HTR-8/SVneo (cell line): ENCODE measurements at places on chromosomes 6 and 20.

DNA sequence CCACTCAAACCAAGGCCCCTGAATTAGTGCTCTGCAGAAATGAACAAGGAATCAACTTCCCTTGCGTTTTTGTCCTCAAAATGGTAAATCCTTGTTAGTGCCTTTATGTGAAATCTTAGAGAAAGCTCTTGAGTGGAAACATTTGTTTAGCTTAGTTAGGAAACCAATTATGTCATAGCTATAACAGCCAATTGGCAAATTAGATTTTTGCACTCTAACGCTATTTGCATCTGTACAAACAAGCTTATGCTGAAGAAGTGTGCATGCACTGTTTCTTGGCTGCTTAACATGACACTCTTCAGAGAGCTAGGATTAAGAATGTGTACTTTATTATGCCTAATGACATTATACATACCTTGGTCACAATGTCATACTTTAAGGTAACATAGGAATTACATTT is 622.6 kb upstream of the SLC35B3 start:
- no peak for DNase-seq

- DNase-seq, result no peak
Measured at GRCh38 chr20:62258499-62259293, 20.4 kb downstream of the OSBPL2 start.

- DNase-seq, result no peak
Measured at GRCh38 chr20:41344938-41345728, 4.5 kb downstream of the LPIN3 start.

GRCh38 chr6:96926425-96926824 is 1.9 kb downstream of the KLHL32 start:
- no peak for DNase-seq

GRCh38 chr6:144401736-144402733 is 116.9 kb downstream of the UTRN start:
- no peak for DNase-seq

DNA sequence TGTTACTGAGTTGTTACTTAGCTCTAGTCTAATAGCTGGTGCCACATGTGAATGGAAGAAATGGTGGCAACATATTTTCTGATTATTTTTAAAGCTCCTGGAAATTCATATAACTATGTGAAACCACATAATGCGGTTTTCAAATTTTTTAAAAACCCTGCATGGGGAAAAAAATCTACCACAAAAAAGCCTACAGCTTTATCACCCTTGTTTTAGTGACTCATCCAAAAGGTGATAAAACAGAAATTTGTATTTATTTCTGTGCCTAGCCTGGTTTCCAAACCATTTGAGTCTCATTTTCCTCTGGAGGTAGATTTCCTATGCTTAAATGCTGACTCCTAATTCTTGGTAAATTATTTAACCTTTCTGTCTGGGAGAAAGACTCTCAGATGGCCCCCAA is 5.4 kb upstream of the FBXO30 start:
- no peak for DNase-seq

DNA sequence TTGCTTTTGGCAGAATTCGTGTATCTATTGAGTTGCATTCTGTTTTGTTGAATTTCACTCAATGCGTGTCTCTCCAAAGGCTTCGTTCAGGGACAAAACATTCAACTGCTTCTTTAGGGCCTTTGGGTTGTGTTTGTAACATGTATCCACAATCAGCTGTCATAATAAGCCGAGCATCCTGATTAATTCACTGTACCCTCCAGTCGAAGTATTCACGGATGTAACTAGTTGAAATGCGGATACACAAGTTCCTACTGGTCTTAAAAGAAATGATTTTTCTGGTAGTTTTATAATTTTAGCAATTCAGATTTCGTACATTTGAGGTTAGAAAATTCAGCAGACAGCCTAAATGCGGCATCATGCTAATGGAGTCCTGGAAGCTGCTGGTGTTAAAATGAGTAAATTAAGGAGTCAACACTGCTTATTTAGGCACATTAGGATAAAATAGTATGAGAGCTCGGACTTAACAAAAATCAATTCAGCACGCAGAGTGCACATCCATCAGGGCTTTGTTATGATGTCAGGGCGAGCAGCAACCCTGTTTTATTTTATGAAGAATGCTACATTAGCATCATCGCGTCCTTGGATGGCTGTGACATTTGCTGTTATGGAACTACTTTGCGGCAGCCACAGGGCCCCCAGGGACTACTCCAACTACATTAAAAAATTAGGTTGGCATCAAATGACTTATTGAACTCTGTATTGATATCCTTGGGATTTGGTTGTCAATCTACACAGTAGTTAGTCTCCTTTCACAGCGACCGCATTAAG is 489.3 kb upstream of the FLRT3 start:
- DNase-seq, result no peak

DNA sequence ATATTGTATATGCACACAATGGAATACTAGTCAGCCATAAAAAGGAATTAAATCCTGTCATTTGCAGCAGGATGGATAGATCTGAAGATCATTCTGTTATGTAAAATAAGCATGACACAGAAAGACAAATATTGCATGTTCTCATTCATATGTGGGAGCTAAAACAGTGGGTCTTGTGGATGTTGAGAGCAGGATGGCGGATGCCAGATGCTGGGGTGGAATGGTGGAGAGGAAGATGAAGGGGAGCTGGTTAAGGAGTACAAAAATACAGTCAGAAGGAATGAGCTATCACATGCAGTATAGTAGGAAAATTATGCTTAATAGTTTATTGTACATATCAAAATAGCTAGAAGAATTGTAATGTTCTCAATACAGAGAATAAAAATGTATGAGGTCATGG is 41.8 kb downstream of the THBS2 start:
- DNase-seq, result no peak

DNA sequence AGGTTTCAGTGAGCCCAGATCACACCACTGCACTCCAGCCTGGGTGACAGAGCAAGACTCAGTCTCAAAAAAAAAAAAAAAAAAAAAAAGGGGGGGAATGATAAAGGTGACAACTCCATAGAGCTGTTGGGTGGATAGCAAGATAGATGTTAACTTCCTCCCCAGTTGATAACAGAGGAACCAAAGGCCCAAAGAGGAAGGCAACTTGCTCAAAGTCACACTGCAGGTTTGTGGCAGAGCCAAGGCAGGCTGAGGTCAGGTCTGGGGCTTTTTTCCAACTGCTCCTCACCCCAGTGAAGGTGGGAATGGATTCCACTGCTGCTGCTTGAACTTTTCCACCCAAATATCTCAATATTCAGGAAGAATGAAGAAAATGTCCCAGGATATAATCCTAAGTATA is 26.7 kb downstream of the HCK start:
- no peak for DNase-seq

GRCh38 chr6:84773133-84773430 is 8.7 kb upstream of the TBX18 start:
- no peak for DNase-seq

GRCh38 chr6:18515767-18516166 is 128.6 kb downstream of the RNF144B start:
- no peak for DNase-seq

GRCh38 chr20:24032400-24032898 is 43.9 kb upstream of the GGTLC1 start:
- DNase-seq, result no peak

- DNase-seq, result no peak
Measured at GRCh38 chr6:140541288-140541687, 1166.8 kb upstream of the CITED2 start.

GRCh38 chr20:59948212-59948611 is 8.0 kb downstream of the FAM217B start:
- DNase-seq, result no peak

DNA sequence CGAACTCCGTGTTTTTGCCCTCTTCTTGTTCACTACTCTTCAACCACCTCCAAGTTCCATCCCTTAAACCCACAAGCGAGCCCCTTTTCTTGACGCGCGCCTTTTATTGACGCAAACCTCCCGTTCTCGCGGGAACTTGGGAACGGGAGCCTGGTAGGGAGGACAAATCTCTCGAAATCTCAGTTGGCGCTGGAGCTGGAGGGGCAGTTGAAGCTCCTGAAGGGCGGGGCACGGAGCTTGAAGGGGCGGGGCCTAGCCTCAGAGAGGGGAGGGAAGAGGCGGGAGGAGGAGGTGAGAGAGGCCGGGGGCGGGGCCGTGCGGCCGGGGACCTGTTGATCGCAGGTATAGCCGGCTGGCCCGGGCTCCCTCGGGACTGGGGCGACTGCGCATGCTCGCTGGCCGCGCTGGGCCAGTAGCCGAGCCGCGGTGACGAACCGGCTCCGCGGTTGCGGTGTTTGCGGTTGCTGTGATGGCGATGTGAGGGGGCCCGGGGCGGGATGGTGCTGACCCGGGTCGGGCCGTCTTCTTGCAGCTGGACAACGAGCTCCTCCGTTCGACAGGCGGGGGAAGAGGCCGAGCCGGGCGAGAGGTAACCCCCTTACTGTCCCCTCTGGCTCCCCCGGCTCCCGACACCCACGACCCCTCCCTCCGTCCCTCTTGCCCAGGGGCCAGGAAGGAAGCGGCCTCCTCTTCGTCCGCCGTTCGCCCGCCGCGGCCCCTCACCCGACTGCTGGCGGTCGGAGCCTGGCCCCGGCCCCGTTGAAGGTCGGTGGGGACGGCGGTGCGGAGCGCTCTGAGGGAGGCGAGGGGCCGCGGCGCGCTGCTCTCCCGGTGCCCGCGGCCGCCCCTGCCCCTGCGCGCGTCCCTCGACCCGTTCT is at the start of gene FAM135A:
Gene FAM135A (plus strand): TSS at position 395 of the 878 bp plus-strand sequence. CDS start 14,835 bp downstream, outside the sequence.
- peak; percentile 93 for DNase-seq

DNA sequence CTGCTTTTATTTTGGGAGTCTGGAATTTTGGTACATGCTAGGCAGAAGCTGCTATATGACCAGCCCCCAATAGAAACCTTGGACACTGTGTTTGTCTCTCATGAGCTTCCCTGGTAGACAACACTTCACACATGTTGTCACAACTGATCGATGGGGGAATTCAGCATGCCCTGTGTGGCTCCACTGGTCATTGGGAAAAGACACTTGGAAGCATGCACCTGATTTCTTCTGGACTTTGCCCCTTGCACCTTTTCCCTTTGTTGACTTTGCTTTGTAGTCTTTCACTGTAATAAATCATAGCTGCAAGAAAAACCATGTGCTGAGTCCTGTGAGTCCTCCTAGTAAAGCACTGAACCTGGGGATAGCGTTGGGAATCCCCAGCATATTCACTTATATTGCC is 7.9 kb upstream of the WFDC10A start:
- DNase-seq, result no peak

DNA sequence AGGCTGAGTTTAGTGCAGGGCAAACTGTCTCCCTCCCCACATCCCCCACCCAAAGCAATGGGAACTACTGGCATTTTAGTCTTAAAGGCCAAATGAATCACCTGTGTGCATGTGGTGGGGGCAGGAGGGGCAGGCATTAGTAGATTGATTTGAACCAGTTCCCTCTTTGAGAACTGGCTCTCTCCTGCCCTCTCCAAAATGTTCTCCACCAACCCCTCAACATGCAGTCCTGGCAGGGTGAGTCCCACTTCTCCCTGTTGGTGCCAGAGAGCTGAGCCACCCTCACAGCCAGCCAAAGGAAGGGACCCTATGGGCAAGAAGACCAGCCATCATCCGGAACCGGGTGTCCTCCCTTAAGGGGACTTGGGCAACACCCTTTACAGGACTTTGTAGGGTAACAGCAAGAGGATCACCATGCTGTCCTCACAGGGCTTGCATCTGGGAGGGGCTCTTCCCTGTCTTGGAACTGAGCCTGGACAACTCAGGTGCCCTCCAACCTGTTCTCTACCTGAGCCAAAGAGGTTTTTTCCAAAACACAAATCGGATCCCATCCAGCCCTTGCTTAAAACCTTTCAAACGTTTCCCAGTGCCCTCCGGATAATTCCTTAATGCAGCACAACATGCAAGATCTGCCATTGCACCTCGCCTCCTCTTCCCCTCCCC is 80.6 kb downstream of the MRPL14 start:
- no peak for DNase-seq

DNA sequence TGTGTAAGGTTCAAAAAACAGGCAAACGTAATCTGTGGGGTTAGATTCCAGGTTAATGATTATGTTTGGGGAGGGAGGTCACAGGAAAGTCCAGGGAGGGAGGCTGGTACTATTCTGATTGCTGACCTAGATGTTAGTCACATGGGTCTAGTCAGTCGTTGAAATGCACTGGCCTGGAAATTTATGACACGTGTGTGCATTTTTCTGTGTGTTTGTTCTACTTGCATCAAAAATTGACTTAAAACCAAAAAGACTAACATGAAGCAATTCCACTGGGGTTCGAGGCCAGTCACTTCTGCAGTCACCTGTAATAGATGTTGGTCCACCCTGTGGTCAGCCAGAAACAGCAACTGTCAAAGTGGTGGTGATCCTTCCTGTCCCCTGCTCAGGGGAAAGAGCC is 104.2 kb upstream of the MLN start:
- DNase-seq, result no peak

DNA sequence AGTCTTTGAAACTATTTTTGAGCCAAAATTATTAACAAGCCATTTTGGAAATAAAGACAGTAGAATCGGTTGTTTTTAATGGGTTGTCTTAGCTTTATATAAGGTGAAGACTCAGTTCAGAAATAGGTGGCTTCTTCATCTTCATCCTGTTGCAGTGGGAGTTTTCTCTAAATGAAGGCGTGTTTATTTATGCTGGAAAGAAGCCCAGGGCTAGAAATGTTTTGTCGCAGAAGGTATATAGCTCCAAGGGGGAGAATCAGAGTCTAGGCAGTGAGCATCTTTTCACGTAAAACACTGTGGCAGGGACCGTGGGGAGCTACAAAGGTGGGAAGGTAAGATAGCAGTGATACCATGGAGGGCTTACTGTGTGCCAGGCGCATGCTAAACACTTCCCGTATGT is 34.3 kb downstream of the FARS2 start:
- no peak for DNase-seq

DNA sequence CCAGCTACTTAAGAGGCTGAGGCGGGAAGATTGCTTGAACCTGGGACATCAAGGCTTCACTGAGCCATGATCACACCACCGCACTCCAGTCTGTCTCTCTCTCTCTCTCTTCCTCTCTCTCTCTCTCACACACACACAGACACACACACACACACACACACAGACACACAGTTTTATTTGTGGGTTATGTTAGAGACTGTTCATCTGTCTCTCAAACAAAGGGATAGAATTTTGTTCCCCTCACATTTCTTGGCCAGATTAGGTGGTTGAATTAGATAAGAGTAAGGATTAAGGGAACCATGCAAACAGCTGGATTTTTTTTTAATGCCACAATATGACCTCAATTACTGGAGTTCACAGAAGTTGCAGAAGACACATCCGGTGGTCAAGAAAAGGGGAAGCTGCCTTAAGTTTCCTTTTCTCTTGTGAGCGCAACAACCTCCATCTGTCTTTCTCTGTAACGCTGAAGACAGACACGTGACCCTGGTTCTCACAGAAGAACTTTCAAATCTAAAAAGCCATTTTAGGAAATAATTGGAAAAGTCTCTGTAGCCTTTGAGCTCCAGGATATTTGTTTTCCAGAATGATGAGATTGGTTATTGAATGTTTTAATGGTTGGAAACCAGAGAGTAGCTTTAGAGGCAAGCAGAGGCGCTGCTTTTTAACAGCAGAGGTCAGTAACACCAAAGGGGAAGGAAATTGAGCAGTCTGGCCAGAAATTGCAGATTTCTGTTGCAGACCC is 32.9 kb upstream of the LGSN start:
- peak; percentile 10 for DNase-seq

GRCh38 chr6:34056305-34057108 is 89.4 kb downstream of the GRM4 start:
- no peak for DNase-seq
